Fibroblast of villous mesenchyme (primary cell): ENCODE measurements at places on chromosomes 2 and 18. TPM values are rescaled to one million over a fixed set of nuclear protein-coding genes. Genes with fewer than 3 reads are reported as not detected.

The MYO7B gene
- total RNA-seq = 0.86 TPM in 1 of 2 replicates, not detected in the other

The CFAP210 gene
- not detected in 2 replicates for total RNA-seq

The POTEJ gene
- not detected in 2 replicates for total RNA-seq

The OSR1 gene
- 2.2 and 4.5 TPM in 2 replicates for total RNA-seq

The CYBRD1 gene
- total RNA-seq = 113 and 189 TPM in 2 replicates

The SLC4A5 gene
- total RNA-seq = under 0.01 and 0.32 TPM in 2 replicates

The ASXL3 gene
- under 0.01 and 0.64 TPM in 2 replicates for total RNA-seq

GRCh38 chr2:95121407-95122196 lies at the start of gene MRPS5:
Gene MRPS5, minus strand, starts transcription at chr2:95121808. Its CDS starts 17 bp downstream, at chr2:95121791.
- peak; percentile 61 for DNase-seq

GRCh38 chr2:68766376-68766845 lies 31.8 kb downstream of the ARHGAP25 start:
- DNase-seq = peak; percentile 94

- peak; percentile 27 for DNase-seq
Observed at GRCh38 chr2:66813525-66813924, 378.6 kb downstream of the MEIS1 start.

DNA sequence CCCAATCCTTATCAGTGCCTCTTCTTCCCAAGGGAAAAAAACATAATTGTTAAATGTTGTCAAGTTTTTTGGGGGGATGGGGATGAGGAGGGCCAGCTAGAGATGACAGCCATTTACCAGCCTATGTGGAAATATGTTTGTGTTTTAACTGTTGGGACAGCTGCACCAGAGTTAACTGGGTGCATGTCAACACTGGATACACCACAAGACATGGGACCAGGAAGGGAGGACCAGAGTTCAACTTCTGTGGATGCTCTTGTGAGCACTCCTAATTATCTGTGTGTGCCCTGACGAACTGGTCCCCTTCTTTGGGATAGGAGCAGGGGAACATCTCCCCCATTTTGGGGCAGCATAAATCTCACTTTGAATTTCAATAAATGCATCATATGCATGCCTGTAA lies 66.1 kb upstream of the FZD5 start:
- no peak for DNase-seq

DNA sequence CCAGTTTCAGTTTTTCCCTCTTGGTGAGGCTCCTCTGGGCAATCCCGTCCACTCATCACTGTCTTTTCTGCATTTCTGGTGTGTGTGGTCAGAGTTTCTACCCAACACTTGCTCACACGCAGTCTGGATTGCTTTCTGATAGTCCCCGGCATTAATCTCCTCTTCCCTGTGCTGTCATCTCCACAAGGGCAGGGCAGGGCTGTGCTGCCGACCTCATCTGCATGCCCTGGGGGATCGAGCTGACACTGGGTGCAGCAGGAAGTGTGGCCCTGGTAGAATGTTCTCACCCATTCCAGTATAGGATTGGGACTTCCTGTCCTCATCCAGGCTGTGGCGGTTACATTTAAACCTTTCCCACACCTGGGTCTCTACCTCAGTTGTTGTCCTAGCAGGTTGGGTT lies 80.0 kb upstream of the FAM136A start:
- no peak for DNase-seq

DNA sequence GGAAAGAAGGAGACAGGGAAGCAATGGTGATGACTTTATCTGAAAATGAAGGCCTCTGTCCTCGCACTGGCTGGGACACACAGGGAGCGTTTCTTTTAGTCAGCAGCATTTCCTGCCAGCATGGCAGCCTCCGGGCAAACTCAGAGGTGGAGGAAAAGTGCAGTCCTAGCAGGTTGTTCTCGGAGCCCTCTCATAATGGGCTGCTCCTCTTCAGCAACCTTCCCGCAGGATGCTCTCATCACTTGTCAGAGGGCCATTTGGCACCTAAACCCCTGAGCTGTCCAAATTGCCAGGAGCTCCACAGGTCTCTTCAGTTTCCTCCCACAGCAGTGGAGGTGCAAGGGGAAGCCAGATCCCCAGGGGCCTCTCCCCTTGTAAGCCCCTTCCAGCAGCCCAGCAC lies 6.2 kb downstream of the STK39 start:
- DNase-seq = no peak

GRCh38 chr2:79982445-79982844 lies 322.1 kb downstream of the LRRTM1 start:
- no peak for DNase-seq

DNA sequence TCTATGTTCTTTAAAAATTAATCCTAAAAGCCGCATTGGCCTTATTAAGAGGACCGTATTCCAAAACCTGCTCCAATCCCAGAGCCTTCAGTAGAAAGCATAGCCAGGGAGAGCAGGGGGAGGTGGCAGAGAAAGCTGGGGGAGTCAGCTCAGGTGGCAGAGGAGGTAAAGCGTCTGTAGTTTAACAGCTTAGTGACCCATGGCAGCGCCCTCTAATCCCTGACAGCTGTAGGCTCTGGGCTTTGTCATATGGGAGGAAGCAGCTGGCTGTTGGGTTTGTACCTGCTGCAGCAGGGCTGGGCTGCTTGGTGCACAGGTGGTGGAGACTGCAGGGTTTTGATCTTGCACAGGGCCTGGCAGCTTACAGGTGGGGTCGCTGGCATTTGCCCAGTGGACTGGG lies 50.6 kb downstream of the THNSL2 start:
- DNase-seq = no peak

DNA sequence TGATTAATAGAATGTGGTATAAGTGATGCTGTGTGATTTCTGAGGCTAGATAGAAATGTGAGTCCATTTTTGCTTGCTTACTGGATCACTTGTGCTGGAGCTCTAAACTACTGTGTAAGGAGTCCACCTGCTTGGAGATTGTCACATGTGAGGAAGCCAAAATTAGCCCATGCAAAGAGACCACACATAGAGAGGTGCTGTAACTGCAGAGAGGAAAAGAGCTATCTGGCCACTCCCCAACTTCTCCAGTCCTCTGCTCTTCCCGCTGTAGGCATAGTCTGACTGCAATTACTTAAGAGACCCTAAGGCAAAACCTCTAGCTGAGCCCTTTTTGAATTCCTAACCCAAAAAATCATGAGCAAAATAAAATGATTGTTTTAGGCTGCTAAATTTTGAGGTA lies 120.6 kb upstream of the FBXO11 start:
- no peak for DNase-seq

- peak; percentile 58 for DNase-seq
Observed at GRCh38 chr18:73235491-73235890, 367.7 kb upstream of the NETO1 start.

GRCh38 chr18:74454279-74454751 lies 2.8 kb downstream of the DIPK1C start:
- no peak for DNase-seq

DNA sequence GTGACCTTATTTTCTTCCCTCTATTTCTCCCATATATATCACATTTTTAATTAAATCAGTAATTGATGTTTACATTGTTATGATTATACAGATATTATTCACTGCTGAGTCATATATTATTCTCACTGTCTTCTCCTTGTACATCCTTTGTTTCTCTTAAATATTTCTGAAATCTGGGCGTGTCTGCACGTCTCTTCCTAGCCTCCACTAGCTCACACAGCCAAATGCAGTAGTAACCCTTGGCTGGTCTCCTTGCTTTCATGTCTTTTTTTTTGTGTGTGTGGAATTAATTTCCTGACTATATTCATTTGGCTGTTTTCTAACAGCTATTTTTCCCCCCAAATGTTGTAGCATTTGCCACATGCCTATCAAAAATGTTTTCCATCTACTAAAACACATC lies 15.8 kb downstream of the CCNYL1 start:
- no peak for DNase-seq

GRCh38 chr2:96306370-96306769 lies 1.0 kb upstream of the SNRNP200 start:
- no peak for DNase-seq

GRCh38 chr18:39480494-39481195 lies 1915.0 kb upstream of the CELF4 start:
- peak; percentile 62 for DNase-seq

GRCh38 chr2:44767691-44768090 lies 173.8 kb upstream of the SIX3 start:
- no peak for DNase-seq

DNA sequence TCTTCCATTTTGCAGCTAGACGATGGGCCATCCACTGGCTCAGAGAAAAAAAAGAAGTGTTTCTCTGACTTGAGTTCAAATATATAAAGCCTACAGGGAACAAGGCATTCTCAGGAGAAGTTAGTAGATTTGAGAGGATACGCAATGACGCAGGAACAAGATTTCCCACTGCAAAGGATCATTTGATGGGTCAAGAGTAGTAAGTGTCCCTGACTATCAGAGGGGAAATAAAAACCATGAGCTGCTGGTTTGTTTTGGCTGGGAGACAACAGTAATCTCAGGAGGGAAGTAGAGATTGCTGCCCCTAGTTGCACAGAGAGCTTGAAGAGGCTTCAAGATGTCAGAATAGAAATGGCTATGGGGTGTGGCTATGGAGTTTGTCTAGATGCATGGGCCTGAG lies 22.3 kb upstream of the MYO1B start:
- no peak for DNase-seq

DNA sequence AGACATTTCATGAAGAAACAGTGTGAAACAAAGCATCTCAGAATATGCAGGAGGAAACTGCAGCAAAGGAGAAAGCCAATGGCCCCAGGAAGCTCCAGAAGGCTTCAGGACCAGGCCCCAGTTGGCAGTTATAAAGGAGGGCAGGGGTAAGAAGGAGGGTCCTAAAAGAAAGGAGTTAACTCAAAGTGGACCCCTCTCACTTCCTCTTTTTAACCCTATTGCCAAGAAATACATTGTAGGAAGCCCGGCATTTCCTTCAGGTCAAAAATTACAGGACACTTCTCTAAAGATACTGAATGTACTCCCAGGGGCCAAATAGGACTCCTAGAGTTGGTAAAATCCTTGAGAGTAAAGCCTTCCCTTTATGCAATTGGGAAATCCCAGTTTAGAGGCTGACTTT lies 77.1 kb upstream of the TGFA start:
- DNase-seq = no peak

DNA sequence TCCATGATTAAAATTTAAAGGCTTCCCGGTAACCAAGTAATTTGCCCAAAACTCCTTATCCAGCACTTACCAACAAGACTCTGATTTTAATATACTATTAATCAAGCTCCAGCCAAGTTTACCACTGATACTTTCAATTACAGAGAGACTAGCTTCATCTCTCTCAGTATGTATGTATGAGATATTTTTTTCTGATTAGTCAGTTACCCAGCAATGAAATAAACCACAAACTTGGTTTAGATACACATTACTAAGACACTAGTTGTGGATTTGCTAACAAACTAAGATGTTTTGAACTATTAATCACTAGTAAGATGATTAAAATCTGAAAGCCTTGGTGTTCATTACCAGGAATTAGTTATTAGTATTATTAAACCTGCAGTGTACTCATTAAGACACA lies 1272.2 kb upstream of the ACVR2A start:
- peak; percentile 24 for DNase-seq

- no peak for DNase-seq
Observed at GRCh38 chr2:144472911-144473310, 47.0 kb downstream of the ZEB2 start.

- peak; percentile 51 for DNase-seq
Observed at GRCh38 chr2:234974501-234975385, 22.9 kb downstream of the SH3BP4 start.

GRCh38 chr2:105184420-105184819 lies 57.1 kb upstream of the GPR45 start:
- no peak for DNase-seq

- no peak for DNase-seq
Observed at GRCh38 chr2:28674713-28675068, 76.9 kb upstream of the PPP1CB start.

DNA sequence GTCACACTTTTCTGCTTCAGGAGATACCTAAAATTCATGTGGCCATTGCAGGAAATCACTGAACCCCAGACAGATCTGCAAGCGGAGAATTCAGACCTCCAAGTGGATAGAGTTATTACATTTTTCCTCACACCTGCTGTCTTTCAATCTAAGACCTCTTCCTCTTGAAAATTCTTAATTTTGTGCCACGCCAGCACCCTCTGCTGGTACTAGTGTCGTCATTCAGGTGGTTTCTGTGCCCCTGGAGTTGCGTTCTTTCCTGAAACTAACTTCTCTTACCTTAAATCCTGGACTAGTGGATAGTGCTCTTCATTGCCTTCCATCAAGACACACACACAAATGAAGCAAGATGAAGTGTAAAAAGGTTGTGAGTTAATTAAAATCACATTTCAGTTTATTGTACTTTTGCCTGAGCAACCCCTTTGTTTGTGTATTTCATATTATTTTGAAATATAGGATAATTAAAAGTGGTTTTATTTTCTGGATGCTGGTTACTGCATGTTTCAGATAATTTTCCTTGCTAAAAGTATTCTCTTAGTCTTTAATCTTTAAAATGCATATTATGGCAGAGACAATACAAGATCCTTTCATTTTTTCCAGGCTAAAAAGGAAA lies 1.6 kb upstream of the DNER start:
- DNase-seq = no peak

DNA sequence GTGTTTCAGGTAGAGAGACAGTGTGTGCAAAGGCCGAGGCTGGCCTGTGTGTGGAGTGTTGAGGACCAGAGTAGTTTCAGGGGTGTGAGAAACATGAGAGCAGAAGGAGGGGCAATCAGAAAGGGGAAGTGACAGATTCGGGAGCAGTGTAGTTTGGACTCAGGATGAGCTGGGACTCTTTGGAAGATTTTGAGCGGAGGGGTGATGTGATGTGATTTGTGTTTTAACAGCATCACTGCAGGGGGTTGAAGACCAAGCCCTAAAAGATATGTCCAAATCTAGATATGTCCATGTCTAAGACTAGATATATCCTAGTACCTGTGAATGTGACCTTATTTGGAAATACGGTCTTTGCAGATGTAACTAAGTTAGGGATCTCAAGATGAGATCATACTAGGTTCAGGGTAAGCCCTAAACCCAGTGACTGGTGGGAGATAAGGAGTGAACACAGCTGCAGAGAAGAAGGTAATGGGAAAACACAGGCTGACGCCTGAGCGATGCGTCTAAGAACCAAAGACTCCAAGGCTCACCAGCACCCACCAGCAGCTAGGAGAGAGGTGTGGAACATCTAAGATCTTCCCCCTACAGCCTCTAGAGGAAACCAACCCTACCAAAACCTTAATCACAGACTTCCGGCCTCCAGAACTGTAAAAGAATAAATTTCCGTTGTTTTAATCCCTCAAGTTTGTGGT lies 38.5 kb upstream of the MYO3B start:
- no peak for DNase-seq

DNA sequence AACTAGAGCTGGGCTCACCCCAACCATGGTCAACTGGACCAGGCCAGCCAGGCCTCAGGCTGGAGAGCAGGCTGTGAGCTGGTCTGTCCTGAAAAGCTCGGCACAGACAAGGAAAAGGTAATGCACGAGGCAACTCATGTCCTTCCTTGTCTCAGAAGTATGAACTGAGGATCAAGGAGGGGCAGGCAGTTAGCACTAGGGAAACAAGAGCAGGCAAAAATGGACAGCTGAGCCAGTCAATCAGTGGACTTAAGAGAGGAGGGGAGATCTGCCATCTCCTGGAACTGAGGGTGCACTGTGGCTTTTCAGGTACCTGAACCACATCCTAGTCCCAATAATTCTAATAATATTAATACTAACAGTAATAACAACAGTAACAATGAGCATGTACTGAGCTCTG lies 20.6 kb upstream of the WIPF1 start:
- DNase-seq = no peak
